ENCODE measurements at places on chromosomes 16 and 17.

- DNase-seq, result peak; percentile 61
Measured at GRCh38 chr17:751269-752001, 629 bp downstream of the GEMIN4 start.

GRCh38 chr17:2062571-2063183 lies 7.8 kb downstream of the HIC1 start:
- no peak for DNase-seq

DNA sequence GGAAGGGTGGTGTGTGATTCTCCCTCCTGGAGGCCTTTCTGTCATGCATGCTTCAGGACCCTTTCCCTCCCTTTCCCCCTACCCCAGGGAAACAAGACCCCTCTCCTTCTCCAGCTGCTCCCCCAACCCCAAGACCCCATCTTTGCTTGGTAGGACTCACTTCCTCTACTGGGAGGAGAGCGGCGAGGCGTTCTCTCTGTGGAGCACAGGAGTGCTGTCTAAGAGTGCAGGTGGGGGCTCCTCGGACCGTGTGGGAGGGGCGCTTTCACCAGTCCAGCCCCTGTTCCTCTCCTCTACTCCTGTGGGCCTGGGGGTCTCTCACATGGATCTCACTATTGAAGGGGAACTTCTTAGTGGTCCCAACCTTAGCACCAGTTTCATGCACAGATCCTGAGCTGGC lies 456.1 kb upstream of the ASIC2 start:
- no peak for DNase-seq

DNA sequence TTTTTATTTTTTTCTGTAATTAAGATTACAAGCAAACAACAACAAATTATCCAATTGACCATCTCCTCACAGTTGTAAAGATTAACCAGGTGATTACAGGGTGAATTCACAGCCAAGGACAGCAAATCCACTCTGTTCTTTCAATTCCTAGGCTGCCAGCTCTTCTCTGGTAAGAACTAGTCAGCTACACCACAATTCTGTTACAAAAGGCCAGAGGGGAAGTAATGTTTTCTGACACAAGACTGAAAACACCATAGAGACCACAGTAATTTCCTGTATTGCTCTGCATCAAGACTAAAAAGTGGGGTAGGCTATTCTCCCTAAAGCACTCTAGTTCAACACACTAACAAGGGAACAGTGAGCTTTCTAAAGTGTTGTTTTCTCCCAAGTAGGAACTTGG lies 10.6 kb downstream of the CA10 start:
- DNase-seq, result no peak

DNA sequence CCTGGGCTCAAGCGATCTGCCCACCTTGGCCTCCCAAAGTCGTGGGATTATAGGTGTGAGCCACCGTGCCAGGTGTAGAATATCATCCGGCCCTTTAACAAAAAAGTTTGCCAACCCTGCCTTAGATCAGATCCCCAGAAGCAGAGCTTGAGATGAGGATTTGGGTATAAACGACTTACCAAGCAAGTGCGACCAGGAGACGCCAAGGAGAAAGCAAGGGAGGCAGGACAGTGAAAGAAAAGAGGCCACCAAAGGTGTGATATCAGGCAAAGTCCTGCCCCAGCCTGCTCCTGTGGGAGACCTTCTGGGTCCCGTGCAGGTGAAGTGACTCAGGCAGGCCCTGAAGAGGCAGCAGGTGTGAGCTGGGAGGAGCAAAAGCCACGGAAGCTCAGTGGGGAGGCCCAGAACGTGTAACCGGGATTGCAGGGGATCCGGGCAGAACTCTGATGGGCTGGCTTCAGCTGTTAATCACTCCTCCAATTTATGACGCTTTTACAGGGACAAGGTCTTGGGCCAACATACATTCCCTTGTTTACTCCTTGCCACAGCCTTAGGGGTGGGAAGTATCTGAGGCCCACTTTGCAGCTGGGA lies 14.1 kb upstream of the CALB2 start:
- DNase-seq, result no peak

GRCh38 chr16:84369105-84369504 lies 767 bp downstream of the ATP2C2 start:
- DNase-seq, result no peak

GRCh38 chr16:68396481-68396880 lies 51.8 kb downstream of the SMPD3 start:
- DNase-seq, result no peak

- no peak for DNase-seq
Measured at GRCh38 chr17:63292421-63292820, 153.7 kb downstream of the CYB561 start.

DNA sequence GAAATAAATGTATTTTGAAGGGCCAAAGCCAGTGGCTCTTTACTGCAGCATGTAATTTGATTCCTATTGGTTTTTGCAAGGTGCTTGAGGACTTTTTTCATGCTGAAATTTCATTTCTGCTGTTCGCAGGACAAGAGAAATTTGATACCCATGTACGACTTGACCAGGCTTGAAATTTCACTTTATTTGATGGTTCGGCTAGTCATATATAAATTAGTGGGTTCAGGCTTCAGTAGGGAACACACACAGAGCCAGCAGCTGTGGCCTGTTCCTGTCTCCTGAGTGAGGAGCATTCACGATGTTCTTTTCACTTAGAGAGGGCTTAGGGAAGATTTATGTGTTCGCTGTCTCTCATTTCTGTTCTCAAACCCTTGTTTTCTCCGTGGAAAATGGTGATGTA lies 258.4 kb upstream of the CACNG5 start:
- no peak for DNase-seq

DNA sequence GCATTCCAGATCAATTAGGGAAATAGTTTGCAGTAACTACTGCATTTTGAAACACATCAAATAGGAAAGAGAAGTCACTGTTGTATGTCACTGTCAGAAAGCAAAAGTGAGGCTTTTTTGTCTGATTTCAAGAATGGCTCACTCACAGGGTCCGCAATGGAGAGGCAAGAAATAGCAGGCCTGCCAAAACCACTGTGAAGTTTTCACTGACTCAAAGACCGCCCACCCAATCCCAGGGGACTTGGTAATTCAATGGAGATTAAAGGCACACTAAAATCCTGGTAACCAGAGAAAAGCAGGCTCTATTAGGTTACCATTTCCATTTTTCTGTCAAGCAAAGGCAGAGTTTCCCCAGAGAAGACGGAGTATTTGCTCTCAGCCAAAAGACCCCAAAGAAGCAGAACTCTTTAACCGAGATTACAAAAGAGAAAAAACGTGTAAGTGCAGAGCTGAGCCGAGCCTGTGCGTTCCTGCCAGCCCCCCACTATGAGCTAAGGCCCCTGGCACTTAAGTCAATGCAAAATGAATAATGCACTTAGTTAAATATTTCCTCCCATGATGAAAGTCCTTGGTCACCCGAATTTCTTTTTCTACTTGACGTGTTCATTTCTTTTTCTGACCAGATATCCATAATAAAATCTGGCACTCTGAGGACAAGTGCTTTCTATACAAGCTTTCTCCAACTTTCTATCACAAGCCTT lies 57.0 kb downstream of the FOXL1 start:
- DNase-seq, result no peak

DNA sequence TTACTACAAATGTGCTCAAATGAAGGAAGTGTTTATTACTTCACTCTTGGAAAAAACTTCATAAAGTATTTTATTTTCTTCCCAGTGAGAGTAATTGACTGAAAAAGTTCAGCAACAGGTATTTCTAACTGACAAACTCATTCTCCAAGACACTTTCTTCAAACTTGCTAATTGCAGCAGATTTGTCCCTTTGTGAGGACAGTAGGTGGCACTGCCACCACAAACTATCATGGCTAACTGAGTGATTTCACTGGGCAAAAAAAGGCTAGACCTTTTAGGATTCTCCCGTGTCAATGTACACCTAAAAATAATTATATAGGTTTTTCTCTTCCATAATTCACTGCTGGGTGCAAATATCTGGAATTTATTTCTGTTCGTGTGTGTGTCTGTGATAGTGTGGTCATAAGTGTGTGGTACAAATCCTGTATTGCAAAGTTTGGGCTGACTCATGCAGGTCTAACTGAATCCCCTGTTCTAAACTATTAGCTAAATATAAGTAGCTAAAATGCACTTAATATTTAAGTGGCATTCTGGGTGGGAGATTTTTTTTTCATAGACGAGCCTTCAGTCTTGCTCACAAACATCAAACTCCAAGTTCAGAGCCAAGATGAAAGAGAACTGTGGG lies 3.9 kb downstream of the HS3ST3A1 start:
- DNase-seq, result peak; percentile 60

- DNase-seq, result no peak
Measured at GRCh38 chr17:81489012-81489997, 23.3 kb downstream of the ACTG1 start.

DNA sequence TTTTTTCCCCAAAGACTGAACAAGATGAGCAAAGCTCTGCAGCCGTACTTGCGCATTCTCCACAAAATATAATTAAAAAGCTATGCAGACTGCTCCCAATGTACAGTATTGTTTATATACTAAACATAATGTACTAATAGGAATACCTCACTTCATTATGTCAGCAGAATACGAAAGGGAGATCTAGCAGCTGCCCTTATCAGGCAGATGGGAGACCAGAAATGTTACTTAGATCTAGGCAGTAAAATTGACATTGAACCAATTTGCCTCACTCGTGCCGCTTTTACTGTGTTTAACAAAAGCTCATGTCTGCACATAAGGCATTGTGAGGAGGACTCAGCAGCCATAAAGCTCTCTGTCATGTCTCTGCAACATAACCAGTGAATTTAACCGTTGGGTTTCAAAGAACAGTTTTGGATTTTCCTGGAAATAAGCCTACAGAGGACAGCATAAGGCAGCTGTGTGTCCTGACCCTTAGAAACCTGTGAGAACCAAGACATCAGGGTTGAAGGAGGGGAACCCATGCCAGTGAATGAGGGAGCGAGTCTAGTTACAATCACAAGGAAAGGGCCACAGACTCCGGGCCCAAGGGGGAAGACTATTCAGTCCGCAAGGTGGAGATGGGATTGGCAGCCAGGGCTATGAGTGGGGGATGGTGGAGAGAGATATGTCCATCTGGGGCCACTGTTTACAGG lies 71.4 kb downstream of the GNAO1 start:
- DNase-seq, result no peak

DNA sequence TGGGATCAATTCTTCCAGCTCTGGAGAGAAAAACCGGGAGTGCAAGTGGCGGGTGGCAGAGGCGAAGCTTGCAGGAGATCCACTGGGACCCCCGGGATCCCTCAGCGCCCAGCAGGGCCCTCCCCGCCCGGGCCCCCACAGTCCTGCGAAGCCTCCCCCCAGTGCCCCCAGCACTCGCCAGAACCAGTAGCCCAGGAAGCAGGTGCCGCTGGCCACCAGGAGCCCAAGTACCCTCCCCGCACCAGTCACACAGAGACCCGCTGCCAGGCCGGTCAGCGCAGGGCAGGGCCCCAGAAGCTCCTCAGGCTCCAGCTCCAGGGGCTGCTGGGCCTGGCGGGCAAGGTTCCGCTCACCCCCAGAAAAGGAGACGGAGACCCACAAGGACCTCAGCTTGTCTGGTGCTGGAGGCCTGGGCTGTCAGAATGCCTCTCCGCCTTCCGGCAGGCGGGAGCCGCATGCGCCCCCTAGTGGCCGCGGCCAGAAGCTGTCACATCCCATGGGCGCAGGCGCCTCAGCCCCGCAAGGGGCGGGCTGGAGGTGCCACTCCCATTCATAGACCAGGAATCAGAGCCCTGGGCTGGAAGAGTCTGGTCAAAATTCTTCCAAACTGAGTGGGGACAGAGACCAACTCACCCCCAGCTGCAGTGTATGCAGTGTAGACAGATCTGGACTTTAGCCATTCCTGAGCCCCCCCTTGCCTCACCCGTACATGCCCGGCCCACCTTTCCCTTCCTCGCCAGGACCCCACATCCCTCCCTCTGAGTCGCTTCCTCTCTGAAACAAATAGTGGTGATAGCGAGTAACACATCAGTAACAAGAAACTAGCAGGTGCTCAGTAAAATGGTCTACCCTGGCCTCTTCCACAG lies 1002.3 kb downstream of the KCNJ18 start:
- no peak for DNase-seq

DNA sequence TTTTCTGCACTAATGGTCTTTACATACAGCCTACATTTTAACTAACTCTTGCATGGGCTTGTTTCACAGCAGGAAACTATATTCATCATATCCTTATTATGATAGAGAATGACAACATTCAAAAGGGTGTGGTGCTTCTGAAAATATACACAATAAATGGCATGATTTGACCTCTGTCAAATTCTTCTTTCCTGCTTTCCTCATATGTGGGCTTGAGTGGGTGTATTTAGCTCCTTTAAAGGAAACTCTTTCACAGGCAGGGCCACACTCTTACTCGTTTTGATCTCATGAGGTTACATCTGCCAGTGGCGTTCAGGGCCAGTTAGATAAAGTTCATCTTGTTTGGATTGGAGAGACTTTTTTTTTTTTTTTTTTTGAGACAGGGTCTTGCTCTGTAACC lies 6.1 kb downstream of the SLC35G3 start:
- DNase-seq, result no peak

- peak; percentile 70 for DNase-seq
Measured at GRCh38 chr17:4566785-4567184, 6.4 kb upstream of the GGT6 start.

DNA sequence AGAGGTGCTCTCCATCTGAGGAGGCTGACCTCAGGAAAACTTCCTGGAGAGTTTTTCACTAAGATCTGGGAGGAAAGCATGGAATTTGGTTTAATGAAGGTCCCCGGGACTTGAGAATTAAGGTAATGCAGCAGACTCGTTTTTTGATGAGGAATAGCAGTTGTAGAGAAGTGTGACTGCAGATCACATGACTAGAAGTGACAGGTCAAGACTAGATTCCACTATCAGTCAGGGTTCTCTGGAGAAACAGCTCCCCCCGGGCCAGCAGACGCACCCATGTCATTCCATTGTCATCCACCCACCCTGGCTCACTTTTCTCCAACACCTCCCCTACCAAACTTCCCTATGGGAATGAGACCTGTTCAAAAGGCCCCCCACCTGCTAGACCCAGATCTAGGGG lies 1.9 kb upstream of the DHRS13 start:
- no peak for DNase-seq

- DNase-seq, result no peak
Measured at GRCh38 chr16:49337814-49338350, 35.7 kb upstream of the C16orf78 start.

GRCh38 chr17:74968361-74968780 lies 4.2 kb downstream of the HID1 start:
- no peak for DNase-seq

- peak; percentile 94 for DNase-seq
Measured at GRCh38 chr17:76014100-76014924, 12.8 kb downstream of the EVPL start.
